ENCODE measurements at places on chromosomes 1 and 21.

DNA sequence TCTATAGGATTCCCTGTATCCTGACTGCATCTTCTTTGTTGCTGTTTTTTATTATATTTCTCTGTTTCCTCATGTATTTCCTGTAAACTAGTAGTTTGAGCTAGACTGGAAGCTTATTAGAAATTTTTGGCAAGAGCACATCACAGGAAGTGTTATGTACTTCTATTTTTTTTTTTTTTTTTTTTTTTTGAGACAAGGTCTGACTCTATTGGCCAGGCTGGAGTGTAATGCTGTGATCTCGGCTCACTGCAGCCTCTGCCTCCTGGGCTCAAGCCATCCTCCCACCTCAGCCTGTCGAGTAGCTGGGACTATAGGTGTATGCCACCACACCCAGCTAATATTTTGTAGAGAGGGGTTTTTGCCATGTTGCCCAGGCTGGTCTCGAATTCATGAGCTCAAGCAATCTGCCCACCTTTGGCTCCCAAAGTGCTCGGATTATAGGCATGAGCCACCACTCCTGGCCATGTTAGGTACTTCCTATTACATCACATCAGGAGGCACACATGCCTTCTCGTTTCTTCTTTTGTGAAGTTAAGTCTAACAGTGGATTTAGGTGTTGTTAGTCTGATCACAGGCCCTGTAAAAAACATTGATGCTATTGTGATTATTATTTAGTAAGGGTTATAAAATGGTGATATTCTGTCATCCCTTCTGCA lies 12.5 kb downstream of the C1orf21 start:
- DNase-seq = no peak

GRCh38 chr1:232822530-232822929 lies 17.3 kb downstream of the MAP10 start:
- no peak for DNase-seq

DNA sequence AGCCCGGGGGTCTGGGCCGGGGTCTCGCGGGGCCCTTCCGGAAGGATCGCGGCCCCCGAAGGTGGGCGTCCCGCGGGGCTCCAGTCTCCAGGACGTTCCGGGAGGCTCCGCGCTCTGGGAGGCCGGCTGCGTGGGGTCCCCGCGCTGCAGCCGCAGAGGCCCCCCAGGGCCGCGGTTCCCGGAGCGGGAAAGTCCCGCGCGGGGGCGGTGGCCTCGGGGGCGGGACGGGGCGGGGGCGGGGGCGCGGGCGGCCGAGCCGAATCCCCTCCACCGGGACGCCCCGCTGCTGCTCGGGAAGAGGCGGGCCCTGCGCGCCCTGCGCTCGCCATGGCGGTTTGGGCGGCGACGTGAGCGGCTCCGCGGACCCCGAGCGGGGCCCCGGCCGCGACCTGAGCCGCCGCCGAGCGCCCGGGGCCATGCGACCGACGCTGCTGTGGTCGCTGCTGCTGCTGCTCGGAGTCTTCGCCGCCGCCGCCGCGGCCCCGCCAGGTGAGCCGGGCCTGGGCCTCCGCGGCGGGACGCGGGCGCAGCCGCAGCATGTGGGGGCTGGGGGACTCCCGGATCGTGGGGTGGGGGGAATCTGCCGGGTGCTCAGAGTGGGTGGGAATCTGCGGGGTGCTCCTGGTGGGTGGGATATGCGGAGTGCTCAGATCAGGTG lies at the start of gene IFNGR2:
Gene IFNGR2 (plus strand): TSS at position 286 of the 658 bp plus-strand sequence. CDS start 131 bp downstream, at position 417.
- peak; percentile 74 for DNase-seq

- no peak for DNase-seq
Observed at GRCh38 chr1:225347123-225347683, 80.6 kb downstream of the LBR start.

- peak; percentile 67 for DNase-seq
Observed at GRCh38 chr1:224744521-224744920, 128.4 kb downstream of the CNIH3 start.

GRCh38 chr1:39531526-39531925 lies 40.1 kb downstream of the BMP8A start:
- no peak for DNase-seq

- DNase-seq = no peak
Observed at GRCh38 chr21:41900401-41900800, 21.3 kb upstream of the PRDM15 start.

- no peak for DNase-seq
Observed at GRCh38 chr1:161781995-161782394, 15.9 kb downstream of the ATF6 start.

GRCh38 chr1:8687538-8687937 lies 129.9 kb downstream of the RERE start:
- DNase-seq = no peak

DNA sequence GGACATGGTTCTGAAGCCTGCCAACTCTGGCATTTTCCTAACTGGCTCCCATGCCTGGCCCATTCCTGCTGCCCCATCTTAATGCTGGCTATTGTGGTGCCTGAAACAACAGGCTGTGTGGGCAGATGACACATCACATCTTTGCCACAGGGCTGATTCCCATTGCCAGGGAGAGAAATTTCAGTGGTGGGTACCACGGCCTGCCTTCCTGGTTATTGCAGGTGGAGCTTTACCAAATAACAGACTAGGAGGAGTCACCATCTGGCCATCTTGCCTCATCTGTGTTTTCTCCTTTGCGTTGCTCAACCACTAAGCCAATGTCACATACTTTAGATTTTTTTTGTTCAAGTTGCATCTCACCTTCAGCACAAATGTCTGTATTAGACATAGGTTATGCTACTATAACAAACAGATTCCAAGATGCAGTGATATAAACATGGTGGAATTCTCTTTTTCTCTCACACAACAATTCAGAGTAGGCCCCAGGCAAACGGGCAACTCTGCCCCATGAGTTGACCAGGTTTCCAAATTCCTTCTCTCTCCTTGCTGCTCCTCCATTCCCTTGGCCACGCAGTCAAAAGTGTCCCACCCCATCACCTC lies 14.1 kb downstream of the CDA start:
- no peak for DNase-seq

- no peak for DNase-seq
Observed at GRCh38 chr1:84090447-84091245, 53.4 kb upstream of the PRKACB start.

DNA sequence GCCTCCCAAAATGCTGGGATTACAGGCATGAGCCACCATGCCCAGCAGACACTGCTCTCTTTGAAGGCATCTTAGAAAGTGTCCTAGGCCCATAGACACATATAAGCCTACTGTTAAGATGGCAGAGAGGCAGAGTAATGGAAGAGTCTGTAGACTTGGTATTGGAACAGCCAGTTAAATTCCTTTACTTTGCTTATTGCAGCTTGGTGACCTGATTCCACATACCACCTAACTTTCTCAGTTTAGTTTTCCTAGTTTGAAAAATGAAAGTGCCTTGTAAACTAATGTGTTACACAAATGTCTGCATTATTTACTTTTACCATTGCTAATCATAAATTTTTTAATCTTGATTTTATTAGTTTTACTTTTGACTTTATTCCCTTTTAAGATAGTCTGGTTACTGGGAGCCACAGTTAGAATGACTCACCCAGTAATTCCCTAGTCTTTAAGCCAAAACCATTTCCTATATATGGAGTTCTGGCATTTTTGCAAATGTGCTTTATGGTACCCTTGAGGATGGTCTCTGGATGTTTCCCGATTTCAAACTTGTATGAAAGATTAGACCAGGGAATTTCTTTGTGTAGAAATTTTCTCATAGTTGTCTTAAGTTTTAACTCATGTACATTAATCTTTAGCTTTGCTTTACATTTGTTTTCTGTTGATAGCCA lies 6.4 kb downstream of the SMAP2 start:
- no peak for DNase-seq

GRCh38 chr21:33831962-33832659 lies 83.5 kb downstream of the ATP5PO start:
- no peak for DNase-seq

GRCh38 chr1:229018674-229019295 lies 252.1 kb upstream of the RAB4A start:
- DNase-seq = no peak

GRCh38 chr21:19276665-19277064 lies 873.1 kb upstream of the TMPRSS15 start:
- DNase-seq = no peak

DNA sequence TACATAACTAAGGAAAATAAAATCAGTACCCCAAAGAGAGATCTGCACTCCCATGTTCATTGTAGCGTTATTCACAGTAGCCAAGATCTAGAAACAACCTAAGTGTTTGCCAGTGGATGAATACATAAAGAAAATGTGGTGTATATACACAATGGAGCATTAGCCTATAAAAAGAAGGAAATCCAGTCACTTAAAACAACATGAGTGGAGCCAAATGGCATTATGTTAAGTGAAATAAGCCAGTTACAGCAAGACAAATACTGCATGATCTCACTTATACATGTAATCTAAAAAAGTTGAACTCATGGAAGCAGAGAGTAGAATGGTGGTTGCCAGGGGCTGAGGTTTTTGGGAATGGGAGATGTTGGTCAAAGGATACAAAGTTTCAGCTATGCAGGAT lies 508.3 kb upstream of the B3GALT2 start:
- DNase-seq = no peak

All from right hindlimb (tissue), 1 donor.